ENCODE measurements at places on chromosomes 6 and 20.
A peak's percentile ranks its signal among the peaks of the same experiment; 100 is the strongest.

DNA sequence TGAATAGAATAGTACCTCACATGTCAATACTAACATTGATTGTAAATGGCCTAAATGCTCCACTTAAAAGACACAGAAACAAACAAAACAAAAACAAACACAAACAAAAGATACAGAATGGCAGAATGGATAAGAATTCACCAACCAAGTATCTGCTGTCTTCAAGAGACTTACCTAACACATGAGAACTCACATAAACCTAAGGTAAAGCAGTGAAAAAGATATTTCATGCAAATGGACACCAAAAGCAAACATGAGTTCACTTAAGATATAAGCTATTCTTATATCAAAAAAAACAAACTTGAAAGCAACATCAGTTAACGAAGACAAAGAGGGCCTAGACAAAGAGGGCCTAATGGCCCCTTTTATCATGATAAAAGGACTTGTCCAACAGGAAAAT is 47.3 kb upstream of the ZNF133 start:
- no peak for DNase-seq

DNA sequence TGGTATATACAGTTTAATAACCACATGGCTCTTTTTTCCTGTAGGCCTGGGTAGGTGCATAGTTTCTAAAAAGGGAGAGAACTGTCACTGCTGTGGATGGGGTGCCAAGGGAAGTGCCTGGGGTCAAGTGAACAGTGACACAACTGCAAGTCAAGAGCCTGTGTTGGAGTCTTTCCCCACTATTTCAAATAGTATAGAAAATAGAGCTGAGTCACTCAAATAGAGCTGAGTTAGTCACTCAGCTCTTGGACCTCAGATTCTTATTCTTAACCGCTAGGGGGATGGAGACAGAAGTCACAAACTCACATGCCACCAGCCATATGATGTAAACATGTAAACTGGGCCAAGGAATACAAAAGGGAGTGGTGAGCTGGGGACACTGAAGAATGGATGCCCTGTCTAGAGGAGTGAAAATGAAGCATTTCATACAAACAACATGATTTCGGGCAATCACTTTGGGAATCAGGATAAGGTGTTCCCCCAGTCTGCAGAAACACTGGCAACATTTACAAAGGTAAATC is 2.1 kb downstream of the NQO2 start:
- peak; percentile 48 for DNase-seq

DNA sequence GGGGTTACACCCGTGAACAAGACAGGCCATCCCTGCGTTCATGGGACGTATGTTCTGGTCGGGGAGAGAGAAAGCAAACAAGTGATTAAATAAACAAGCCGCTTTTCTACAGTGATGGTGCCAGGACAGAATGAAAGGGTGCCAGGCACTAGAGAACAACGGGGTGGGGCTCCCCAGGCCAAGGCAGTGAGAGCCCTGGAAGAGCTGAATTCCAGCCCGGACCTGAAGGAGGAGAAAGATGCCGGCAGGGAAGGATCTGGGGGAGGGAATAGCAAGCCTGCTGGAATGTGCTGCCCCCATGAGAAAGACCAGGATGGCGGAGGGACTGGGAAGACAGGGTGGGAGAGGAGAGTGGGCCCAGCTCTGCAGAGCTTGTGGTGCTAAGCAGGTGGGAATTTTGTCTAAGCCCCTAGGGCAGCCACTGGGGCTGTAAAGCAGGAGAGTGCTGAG is 7.5 kb downstream of the SNAI1 start:
- DNase-seq = no peak

DNA sequence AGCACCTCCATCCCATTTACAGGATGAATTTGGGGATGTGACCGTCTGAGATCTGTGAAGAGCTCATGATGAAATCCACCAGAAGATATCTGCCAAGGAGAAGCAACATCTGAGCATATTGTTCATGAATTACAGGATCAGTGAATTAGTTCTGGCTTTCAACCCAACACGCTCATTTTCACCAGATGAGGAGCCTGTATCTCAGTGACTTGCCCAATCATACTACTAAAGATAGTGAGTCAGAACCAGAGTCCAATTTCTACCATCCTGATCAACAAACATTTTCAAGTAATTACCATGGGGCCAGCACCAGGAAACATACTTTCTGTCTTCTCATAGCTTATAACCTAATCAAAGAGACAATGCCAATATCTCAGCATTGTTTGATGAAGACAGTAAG is 116.6 kb downstream of the ZDHHC14 start:
- no peak for DNase-seq

DNA sequence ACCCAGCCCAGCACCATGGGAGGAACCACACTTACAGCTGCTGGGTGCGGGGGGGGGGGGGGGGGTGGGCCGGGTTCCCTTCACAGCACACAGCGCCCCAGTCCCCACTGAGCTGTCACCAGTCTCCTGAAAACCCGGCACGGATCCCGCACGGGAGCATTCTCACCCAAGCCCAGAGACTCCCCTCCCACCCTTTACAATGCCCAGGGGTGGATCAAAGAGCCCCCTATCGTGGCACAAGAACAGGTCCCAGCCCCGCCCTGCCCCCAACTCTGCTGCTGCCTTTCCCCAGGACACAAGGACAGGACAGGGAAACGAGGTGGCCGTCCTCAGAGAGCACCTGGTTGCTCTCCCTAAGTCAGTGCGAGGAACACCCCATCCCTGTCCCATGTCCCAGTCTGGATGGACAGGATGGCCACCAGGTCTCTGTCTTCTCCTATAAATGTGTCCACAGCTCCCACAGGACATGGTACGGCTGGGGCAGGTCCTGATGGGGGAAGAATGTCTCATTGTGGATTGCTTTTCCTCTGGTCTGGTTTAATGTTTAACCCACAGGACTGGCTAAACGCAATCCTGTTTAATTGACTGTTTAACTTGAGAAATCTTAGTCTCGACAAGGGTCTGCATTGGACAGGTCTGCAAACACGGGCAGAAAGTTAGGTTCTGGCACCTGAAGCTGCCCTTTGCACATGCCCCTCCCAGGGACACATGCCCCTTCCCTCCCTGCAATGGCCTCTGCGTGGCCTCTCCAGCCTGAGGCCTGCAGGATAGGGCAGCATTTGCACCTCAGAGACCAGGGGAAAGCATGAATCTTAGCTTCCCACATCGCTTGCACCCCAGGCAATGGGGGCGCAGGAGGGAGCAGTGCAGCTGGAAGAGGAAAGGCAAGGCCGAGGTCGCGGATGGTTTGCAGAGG is 45.3 kb downstream of the DACT2 start:
- no peak for DNase-seq

DNA sequence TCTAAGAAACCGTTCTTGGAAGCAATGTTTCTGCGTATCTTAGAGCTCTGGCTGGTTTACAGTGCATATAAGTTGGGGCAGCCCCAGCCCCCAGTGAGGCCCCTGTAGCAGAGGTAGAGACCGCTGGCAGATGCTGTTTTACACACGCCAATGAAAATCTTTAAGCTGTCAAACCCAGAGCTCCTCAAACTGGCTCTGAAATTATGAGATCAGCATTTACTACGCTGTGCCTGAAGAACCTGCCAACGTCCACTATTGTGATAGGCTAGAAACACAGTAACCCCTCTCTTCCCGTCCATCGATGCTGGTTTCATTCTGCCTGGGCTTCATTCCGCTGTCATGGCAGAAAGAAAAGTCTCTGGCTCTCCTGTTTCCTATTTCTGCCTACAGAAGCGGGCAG is 160.6 kb downstream of the SMOC2 start:
- DNase-seq = no peak

Measured in RWPE1 (cell line).